Gastrocnemius medialis (tissue), 4 donors: ENCODE measurements at places on chromosomes 13 and 19.

DNA sequence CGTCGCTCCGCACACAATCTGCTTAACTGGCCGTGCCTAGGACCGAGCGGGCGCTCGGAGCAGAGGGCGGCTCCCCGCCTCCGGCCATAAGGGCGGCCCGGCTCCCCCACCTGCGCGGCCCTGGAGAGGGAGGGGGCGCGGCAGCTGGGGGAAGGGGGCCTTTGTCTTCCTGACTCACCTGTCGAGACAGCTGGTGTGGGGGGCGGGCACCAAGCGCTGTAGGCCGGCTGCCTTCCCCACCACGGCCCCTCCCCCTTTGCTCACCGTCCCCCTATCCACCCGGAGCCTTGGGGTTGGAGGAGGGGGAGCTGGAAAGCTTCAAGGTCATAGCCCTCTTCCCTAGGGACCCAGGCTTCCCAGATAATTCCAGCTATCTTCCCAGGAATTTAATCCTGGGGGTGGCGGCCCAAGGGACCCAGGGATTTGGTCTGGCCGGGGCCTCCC lies 1.2 kb downstream of the VASP start:
- no peak for DNase-seq

GRCh38 chr13:24460256-24460655 lies 52.3 kb downstream of the PARP4 start:
- DNase-seq: no peak

GRCh38 chr13:104571161-104571892 lies 1505.1 kb upstream of the SLC10A2 start:
- DNase-seq: peak; percentile 34

GRCh38 chr13:19329365-19329764 lies 147.7 kb upstream of the TUBA3C start:
- no peak for DNase-seq

- no peak for DNase-seq
Measured at GRCh38 chr13:112532837-112533745, 54.9 kb downstream of the TUBGCP3 start.

DNA sequence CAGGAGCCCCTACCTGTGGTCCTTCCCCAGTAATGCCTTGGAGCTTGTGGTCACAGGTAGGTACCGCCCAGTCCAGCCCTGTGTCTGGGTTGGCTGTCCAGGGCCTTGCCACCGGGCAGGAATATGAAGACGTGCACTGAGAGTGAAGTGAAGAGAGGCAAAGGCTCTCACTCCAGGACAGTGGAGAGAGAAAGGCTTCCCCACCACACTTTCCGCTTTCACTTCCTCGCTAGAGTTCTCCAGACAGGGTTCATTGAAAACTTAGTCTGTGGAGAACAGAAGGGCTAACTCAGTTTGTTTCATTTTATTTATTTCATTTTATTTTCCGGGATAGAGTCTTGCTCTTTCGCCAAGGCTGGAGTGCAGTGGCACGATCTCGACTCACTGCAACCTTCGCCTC lies 14.2 kb downstream of the FCAR start:
- DNase-seq: no peak

DNA sequence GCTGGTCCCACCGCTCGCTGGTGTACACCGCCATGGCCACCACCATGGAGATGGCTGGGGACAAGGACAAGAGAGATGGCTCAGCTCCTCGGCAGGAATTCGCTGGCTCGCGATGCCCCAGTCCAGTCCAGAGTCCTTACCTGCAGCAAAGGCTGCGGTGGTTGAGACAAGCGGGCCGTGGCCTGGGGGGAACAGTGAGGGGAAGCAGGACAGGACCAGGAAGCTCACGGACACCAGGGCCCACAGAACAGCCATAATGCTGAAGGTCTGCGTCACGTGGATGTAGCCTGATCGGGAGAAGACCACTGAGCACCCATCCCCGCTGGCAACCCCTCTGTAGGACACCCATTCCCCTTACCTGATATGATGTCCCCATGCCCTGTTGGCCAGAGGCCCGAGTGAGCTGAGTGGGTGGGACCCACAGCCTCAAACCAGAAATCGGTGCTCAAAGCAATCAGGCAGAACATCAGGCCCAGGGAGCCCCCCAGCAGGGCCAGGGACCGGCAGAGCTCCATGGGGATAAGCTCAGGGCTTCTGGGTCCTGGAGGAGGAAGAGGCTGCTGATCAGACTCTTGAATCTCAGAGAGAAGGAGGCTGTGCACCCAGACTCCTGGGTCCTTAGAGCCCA lies 319 bp downstream of the NKG7 start:
- DNase-seq: no peak

- no peak for DNase-seq
Measured at GRCh38 chr19:18160493-18160970, 7.6 kb downstream of the PIK3R2 start.

- DNase-seq: no peak
Measured at GRCh38 chr19:5035793-5036697, 67.1 kb downstream of the KDM4B start.

DNA sequence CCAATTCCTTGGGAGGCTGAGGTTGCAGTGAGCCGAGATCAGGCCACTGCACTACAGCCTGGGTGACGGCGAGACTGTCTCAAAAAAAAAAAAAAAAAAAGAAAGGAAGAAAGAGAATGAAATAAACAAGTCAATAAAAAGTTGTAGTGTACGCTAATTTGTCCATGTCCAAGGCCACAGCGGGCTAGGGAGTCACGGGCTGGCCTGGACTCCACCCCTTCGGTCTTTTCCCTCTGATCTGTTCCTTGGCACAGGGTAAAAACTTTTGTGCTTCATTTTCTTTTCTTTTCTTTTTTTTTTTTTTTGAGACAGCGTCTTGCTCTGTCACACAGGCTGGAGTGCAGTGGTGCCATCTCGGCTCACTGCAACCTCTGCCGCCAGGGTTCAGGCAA lies 19.4 kb upstream of the MKNK2 start:
- DNase-seq: no peak

DNA sequence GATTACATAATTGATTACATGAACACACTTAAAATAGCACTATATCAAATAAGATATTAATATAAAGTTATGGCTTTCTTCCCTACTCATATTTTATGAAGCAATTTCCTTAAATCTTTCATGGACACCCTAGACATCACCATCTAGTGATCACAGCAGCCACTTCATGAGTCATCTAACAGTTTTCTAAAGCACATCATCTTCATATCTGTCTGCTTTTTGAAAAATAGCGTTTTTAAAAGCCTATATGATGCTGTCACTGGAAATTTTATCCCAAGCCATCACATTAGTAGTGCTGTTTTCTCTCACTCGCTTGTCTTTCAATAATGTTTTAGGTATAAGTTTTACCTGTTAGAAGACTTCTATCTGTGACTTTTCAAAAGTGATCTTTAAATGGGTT lies 326.1 kb downstream of the SLITRK6 start:
- no peak for DNase-seq

- DNase-seq: no peak
Measured at GRCh38 chr19:2394442-2395292, 32.7 kb downstream of the TIMM13 start.

DNA sequence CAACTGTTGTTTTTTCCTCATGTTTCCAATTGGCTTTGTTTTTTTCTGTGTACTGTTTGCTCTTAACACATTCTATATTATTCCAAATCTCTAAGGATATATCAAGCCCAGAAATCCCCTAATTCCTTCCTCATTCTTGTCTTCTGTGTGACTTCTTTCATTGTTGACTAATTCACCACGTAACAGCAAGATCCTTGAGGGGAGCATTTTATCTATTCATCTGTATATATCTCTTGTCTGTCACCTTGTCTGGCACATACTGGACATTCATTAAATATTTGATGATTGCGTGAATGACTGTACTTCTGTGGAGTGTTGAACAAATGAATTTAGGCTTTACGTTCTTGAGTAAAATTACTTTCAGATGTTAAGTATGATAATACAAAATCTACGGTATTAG lies 44.8 kb upstream of the OLFM4 start:
- DNase-seq: no peak

GRCh38 chr19:1214299-1214861 lies 8.8 kb downstream of the STK11 start:
- DNase-seq: no peak

DNA sequence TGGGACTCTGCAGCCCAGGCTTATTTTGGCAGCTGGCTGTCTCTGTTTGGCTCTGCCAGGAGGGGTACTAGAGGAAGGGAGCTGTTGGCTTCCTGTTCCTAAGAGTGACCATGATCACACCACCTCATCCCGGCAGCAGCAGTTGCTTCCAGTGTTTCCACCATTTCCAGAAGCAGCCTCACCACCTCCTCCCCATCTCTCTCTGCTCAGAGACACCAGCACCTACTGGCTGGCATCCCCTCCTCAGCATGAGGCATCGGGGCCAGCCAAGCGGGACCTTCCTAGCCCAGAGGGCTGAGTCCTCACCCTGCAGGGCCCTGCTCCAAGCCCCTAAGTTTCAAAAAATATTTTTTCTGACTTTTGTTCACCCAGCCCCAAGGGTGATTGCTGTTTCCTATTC lies 59.0 kb downstream of the NUFIP1 start:
- DNase-seq: no peak

DNA sequence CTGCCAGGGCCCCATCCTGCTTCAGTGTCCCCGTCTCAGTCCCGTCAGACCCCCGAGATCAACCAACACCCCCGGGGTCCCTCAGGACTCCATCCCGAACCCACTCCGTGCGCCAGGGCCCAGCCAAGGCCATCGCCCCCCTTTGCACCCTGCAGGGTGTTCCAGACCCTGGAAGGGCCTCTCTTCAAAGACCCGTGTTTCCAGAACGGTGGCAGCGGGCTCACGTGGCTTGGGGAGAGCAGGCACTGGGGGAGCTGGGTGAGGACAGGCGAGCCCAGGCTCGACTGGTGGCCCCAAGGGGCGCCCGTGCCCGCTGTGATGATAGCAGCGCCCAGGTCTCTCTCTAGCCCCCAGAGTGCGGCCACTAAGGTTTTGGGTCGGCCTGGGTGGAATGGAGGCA lies 1.4 kb downstream of the KASH5 start:
- DNase-seq: no peak

DNA sequence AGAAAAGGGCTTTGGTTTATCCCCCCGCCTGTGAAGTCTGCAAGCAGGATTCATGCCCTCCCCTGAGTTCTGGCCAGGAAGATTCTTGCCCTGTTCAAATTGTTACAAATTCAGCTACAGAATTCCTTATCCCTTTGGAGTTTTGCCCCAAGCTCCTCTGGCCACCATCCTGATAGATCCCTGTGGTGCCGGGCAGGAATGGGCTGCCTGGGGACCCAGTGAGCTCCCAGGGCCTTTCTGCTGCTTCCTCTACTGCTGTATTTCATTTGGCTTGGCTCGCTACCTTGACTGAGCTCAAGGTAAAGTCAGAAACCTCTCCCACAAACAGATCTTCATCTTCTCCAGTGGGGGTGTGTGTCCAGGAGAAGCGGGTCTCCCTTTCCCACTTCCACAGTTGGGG lies 194.6 kb upstream of the NBEA start:
- DNase-seq: no peak

DNA sequence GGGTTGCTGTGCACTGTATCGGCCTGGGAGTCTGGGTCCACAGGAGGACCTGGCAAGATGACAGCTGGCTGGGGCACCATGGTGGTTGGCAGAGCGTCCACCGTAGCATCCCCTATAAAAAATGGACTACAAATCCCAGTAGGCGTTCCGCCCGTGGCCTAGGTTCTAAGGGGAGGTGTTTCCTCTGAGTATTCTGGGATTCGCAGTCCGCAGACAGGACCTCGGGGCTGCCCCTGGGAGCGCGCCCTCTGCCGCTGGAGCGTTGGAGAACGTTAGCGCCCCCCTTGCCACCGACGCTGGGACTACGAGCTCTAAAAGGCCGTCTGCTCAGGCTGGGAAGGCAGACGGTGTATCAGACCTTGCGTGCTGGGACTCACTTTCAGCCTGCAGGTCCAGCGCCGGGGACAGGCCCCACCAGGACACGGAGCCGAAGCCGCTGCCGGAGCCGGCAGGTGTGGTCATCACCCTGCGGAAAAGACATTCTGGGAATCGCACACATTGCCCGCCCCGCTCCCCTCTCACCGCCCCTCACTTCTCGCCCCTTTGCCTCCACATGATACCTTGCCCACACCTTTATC lies 372 bp downstream of the DNAAF3 start:
- peak; percentile 65 for DNase-seq

DNA sequence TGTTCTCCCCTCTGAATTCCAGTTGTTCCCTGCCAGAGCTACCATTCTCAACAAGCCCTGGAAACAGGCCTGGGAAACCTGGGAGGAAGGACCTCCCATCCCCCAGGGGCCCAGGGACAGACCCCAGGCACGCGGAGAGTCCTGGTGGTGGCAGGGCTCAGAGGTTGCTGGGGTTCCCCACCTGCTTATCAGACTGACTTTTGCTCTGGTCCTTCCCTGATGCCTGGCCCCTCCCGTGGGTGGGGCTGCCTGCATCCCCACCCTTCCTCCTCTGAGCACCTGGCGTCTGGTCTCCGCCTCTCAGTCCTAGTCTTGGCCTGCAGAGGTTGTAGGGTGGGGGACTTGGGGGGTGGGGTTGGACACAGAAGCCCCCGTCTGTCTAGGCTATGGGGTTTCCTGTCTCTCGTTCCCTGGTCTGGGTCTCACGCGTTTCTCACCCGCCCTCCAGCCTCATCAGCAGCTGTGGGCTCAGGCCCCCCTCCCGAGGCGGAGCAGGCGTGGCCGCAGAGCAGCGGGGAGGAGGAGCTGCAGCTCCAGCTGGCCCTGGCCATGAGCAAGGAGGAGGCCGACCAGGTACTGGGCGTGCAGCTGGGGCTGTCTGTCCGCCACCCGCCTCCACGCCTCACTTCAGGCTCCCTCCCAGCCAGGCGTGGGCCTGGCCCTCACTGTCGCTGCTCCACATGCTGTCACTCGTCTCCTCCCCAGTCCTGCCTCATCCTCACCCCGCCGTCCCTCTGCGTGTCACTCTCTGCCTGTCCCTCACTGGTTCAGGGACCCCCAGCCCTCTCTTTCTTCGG lies 13.6 kb downstream of the EPN1 start:
- DNase-seq: no peak

DNA sequence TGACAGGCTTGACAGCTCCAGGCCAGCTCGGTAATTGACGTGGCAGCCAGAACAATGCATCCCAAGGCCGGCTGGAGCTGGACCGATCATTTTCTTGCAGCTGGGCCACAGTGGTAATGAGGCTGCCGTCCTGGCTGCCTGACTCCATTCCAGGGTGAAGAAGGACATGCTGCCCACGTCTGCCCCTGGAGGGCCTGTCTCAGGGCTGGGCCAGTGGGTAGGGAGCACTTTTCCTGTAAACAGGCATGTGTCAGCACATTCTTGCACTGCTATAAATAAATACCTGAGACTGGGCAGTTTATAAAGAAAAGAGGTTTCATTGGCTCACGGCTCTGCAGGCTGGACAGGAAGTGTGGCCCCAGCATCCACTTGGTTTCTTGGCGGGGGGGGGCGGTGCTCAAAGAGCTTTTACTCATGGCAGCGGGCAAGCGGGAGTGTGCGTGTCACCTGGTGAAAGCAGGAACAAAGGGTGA lies 38.1 kb upstream of the KCTD15 start:
- no peak for DNase-seq
